Liver (tissue), 10 donors: ENCODE measurements at places on chromosomes 1 and 21.

GRCh38 chr1:113895961-113896360, 8.6 kb upstream of the BCL2L15 start:
- DNase-seq: no peak

GRCh38 chr1:23936481-23937176, 23.0 kb upstream of the PNRC2 start:
- no peak for DNase-seq

GRCh38 chr1:206482611-206483010, 12.3 kb downstream of the IKBKE start:
- DNase-seq: no peak

- DNase-seq: no peak
Measured at GRCh38 chr1:216046336-216046735, 376.9 kb downstream of the USH2A start.

DNA sequence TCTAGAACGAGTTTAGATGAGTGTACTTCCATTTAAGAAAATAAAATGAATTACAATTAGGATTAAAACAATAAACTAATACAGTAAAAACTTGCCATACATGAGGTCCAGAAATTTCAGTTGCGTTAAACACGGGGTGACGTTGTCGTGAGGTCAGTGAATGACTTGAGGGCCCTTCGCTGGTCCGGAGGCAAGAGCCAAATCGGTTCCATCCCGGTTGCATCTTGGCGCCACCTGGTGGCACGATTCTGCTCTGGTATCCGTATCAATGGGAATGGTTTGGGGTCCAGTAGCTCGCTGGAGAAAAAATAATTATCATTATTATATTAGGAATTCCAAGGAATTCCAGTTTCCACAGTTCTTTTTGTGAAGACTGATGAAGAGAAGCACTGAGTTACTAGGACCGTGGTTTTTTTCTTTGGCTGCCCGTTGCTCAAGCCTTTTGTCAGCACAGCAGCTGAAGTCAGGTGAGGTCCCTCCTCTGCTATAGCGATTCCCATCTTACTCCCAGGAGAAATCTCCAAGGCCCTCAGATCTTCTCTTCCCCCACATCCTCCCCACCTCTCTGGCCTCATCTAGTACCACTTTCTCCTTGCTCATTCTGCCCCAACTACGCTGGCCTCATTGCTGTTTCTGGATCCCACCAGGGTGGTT, 161.4 kb downstream of the SLC35F3 start:
- peak; percentile 73 for DNase-seq

DNA sequence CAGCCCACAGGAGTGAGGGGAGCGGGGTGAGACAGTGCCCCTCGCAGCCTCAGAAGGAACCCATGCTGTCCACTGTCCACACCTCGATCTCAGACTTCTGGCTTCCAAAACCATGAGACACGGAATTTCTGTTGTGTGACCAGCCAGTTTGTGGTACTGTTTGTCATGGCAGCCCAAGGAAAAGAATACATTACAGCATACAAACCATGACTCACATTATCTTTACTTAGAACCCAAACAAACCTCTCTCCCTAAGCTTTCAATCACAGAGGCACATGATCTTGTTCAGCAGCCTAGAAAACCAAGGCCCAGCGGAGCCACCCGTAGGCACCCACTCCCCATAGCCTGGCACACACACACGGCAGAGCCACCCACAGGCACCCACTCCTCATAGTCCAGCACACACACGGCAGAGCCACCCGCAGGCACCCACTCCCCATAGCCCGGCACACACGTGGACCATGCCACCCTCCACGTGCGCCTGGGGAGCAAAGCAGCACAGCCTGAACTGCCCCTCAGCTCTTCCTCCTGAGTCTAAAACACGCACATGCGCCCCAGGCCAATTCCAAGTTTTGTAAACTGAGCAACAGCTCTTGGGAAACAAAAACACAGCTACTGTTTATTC, 458 bp upstream of the KRTAP10-4 start:
- DNase-seq: peak; percentile 10

GRCh38 chr1:67348586-67349252, 41.0 kb downstream of the IL12RB2 start:
- DNase-seq: no peak

DNA sequence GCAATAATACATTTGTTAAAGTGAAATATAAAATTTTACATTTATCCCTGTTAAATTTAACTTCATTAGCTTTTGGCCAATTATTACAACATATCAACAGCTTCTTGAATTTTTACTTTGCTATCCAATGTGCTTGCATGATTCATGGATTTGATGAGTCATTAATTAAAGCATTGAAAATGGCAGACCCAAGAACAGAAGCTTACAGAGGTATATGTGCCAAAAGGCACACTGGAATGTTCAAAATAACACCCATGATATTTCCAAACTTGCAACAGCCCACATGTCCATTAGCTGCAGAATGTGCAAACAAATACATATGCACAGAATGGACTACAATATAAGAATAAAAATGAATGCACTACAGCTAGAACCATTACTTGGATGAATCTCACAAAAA, 76.4 kb upstream of the MAN1A2 start:
- no peak for DNase-seq

- no peak for DNase-seq
Measured at GRCh38 chr1:152182944-152183361, 23.9 kb upstream of the RPTN start.

- no peak for DNase-seq
Measured at GRCh38 chr1:195765099-195765498, 843.1 kb downstream of the KCNT2 start.

DNA sequence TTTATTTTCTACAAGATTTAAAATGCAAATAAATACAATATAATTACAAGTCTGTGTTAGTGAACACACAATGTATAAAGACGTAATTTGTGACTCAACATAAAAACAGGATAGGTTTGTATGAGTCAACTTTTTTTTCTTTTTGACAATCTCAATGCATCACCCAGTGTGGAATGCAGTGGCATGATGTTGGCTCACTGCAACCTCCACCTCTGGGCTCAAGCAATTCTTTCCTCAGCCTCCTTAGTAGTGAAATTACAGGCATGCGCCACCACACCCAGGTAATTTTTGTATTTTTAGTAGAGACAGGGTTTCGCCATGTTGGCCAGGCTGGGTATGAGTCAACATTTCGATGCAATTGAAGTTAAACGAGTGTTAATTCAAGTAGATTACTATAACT, 5.9 kb upstream of the SPRR2E start:
- DNase-seq: no peak

DNA sequence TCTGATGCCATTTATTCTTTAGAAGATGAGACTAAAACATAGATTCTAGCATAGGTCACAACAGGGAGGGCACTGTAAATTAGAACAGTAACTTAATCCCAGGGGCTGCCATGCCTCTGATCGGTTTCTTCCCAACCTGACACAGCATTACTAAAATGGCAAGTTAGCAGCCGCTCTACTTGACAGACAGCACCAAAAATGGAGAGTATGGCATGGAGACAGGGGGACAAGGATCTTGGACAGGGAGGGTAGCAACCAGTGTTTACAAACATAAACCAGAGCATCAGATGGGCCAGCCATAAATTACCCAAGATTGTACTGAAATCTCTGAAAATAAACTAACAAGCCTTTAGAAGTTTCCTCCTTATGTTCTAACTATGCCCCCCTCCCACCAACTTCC, 5.9 kb downstream of the DUSP10 start:
- DNase-seq: no peak

DNA sequence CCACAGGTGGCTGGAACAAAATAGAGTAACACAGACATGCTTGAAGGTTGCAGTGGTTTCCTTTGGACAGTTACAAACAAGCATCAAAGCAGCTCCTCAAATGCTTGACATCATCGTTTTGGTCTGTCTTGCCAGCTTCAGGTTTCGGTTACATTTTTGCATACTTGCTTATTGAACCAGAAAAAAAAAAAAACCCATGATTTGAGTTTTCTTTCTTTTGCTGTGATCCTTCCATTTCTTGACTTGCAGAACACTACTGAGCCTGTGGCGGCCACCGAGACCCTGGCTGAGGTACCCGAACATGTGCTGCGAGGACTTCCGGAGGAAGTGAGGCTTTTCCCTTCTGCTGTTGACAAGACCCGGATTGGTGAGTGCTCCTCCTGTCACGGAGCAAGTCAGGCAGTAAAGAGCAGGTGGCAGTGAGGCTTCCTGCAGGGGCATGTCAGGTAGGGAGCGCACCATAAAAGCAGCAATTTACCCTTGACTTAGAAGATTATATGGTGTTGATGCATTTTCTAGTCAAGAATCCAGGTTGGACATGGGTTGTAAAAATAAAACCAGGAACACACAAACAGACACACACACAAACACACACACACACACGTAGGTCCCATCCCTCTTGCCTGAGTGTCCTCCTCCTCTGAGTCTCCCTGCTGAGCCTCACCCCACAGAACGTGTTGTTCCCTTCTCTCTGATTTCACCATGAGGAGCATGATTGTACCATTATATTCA, 30.9 kb downstream of the PRDM2 start:
- no peak for DNase-seq

- DNase-seq: no peak
Measured at GRCh38 chr1:210692796-210693195, 364.1 kb downstream of the HHAT start.

GRCh38 chr1:3116560-3116959, 47.6 kb downstream of the PRDM16 start:
- DNase-seq: no peak

- DNase-seq: no peak
Measured at GRCh38 chr21:44935533-44935927, 4.3 kb upstream of the SLX9 start.

- no peak for DNase-seq
Measured at GRCh38 chr1:2573250-2573920, 13.2 kb upstream of the PRXL2B start.

- no peak for DNase-seq
Measured at GRCh38 chr1:85311818-85312217, 35.4 kb upstream of the BCL10 start.
